ENCODE measurements at places on chromosomes 3 and 15.

DNA sequence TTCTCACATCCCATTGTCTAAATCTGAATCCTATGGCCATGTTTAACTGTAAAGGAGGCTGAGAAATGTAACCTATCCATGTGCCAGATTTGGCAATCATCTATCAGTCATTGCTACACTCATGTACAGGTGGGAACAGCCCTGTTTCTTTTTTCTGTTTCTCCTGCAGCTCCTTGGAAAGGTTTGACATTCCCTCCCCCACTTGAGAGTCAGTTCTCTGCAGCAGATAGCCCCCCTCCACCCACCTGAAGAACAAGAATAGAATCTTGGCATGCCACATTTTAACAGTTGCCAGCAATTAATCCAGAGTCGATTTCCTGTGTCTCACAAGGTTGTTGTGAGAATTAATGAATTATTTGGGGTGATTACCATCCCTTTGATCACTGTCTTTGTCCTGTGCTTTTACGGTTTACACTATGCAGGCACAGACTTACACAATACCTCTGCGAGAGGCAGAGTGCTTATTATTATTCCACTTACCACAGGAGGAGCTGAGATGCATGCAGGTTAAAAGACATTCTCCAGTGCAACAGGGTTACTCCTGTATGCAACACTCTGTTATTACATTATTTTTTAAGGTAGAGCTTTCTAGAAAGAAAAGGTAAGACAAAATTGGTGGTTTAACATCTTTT is 351.0 kb upstream of the THRB start:
- no peaks in the 10 kb centered on the region for H3K4me1 ChIP-seq
- H3K27ac ChIP-seq = no peak overlapping the region
- H3K36me3 ChIP-seq = no peaks in the 10 kb centered on the region
- H3K4me3 ChIP-seq = no peak overlapping the region
- DNase-seq = no peak

DNA sequence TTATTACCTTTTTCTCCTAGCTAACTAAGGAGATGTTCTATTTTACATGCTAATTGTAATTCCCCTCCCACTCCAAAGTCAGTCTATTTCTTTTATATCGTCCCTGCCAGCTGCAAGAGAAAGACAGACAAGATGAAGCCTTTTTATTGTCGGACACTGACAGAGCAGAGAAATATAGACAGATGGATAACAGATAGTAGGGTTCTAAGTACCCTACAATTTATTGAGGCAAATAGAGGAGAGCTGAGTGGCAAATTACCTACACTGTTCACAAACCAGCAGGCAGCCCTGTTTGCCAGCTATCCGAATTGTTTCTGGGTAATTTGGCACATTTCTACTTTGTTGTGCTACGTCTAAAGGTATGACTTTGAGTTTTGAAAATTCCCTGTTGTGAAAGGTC is 392.3 kb upstream of the ZNF717 start:
- no peak for DNase-seq
- no peaks in the 10 kb centered on the region for H3K4me1 ChIP-seq
- peaks cover 2% of the 10 kb centered on the region for H3K27me3 ChIP-seq
- H3K27ac ChIP-seq = no peak overlapping the region

GRCh38 chr3:72694398-72694797 is 153.8 kb downstream of the SHQ1 start:
- peaks cover 5% of the 10 kb centered on the region for H3K27me3 ChIP-seq
- no peaks in the 10 kb centered on the region for H3K36me3 ChIP-seq
- H3K27ac ChIP-seq = no peak overlapping the region
- H3K4me1 ChIP-seq = no peaks in the 10 kb centered on the region
- H3K4me3 ChIP-seq = no peak overlapping the region

GRCh38 chr15:62306851-62307504 is 141.9 kb upstream of the C2CD4B start:
- H3K4me1 ChIP-seq = no peaks in the 10 kb centered on the region
- H3K27me3 ChIP-seq = peaks cover 6% of the 10 kb centered on the region
- no peak overlapping the region for H3K4me3 ChIP-seq
- no peaks in the 10 kb centered on the region for H3K36me3 ChIP-seq
- DNase-seq = peak; percentile 1
- no peak overlapping the region for H3K27ac ChIP-seq

GRCh38 chr15:92112180-92112579 is 258.7 kb downstream of the SLCO3A1 start:
- H3K27me3 ChIP-seq = peaks cover 1% of the 10 kb centered on the region
- no peak overlapping the region for H3K4me3 ChIP-seq
- peaks cover 6% of the 10 kb centered on the region for H3K36me3 ChIP-seq

GRCh38 chr3:26624209-26624765 is 1.7 kb downstream of the LRRC3B start:
- no peak overlapping the region for H3K4me3 ChIP-seq
- H3K27me3 ChIP-seq = peaks cover 17% of the 10 kb centered on the region
- H3K27ac ChIP-seq = no peak overlapping the region
- H3K36me3 ChIP-seq = no peaks in the 10 kb centered on the region
- no peaks in the 10 kb centered on the region for H3K4me1 ChIP-seq
- no peak for DNase-seq

GRCh38 chr3:136562026-136562425 is 190.2 kb downstream of the STAG1 start:
- H3K4me1 ChIP-seq = peaks cover 19% of the 10 kb centered on the region
- DNase-seq = no peak
- no peaks in the 10 kb centered on the region for H3K27me3 ChIP-seq
- H3K4me3 ChIP-seq = no peak overlapping the region
- peak overlapping the region; percentile 47 for H3K27ac ChIP-seq

GRCh38 chr3:54863786-54864185 is 64.1 kb downstream of the LRTM1 start:
- no peaks in the 10 kb centered on the region for H3K36me3 ChIP-seq
- H3K4me3 ChIP-seq = no peak overlapping the region
- H3K27me3 ChIP-seq = no peaks in the 10 kb centered on the region
- no peak overlapping the region for H3K27ac ChIP-seq

DNA sequence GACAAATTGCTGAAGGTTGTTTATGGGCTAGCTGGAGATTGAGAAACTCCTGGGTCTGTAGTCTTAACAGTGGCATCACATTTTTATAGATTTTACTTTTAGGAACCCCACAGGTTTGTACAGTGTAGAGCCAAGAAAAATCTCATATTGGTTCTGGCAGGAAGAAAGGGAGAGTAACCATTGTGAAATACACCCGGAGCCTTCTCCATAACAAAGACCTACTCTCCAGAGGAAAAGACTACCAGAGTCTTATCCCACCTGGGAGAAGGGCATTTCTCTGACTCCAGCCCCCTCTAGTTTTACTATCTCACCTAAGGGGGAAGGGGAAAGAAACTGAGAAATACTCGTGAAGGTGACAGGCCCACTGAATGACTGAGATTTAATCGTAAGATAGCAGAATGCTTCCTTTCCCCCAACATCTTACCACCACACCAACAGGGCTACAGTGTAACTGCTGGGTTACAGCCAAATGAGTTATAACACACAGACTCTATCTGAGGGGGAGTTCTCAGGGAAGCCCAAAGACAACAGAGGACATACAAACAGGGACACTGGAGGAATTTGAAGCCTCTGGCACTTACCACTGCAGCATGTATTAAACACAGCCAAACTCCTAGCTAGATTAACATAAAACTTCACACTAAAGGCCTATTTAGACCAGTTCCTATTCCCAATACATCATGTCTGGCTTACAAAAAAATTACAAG is 56.1 kb downstream of the SYN2 start:
- no peak for DNase-seq
- H3K4me3 ChIP-seq = no peak overlapping the region
- H3K36me3 ChIP-seq = no peaks in the 10 kb centered on the region
- peaks cover 9% of the 10 kb centered on the region for H3K27me3 ChIP-seq
- H3K4me1 ChIP-seq = no peaks in the 10 kb centered on the region

DNA sequence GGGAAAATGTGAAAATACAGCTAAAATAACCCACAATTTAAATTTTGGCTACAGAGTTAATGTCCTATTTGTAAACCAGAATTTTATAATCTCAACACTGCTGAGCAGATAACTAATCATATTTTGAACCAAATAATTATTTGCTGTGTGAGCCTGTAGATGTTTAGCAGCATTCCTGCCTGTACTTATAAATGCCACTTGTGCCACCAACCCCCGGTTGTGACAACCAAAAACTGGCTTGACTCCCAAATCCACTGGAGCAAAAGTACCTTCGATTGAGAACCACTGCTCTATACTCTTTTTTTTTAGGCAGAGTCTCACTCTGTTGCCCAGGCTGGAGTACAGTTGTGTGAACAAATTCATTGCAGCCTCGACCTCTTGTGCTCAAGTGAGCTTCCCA is 78.5 kb downstream of the CNTN6 start:
- no peak overlapping the region for H3K27ac ChIP-seq
- H3K4me1 ChIP-seq = no peaks in the 10 kb centered on the region
- peaks cover 4% of the 10 kb centered on the region for H3K36me3 ChIP-seq
- no peak overlapping the region for H3K4me3 ChIP-seq
- no peak for DNase-seq

DNA sequence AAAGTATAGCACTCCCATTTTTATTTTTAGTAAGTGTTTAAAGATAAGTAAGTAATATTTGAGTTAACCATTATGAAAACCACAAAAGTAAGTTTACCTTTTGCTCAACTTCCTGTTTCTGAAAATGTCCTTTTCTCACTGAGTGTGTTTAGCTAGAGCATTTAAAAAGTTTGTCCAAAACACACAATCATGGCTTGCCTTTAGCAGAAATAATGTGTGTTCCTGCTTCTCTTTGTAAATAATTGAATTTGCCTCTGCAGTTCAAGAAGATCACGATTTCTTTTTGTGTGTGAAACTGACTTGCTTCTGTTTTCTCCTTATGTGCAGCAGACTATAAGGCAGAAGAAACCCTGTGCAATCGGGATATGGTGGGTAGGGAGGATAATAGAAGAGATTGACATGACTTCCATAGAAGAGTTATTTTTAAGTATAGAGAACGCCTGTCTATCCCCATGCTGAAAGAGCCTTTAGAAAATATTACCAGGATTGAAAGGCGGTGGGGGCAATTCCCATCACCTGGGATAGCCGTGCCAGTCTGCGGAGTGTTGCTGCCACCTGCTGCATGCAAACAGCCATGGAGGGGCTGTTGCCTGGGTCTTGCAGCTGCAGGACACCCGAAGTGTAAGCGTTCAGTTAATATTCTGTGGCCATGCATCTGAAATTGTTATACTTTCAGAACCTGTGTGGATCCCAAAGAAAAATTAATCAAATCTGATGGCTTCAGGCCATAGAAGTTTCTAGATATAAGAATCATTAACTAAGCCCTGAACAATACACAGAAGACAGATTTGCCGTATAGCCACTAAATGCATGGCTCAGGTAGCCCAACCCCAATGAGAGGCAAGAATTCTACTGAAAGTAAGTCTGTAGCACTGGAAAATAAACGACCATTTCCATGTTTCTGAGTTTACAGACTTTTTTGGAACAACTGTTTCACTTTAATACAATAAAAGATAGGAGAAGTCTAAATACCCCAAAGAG is 2.4 kb upstream of the CD96 start:
- peaks cover 6% of the 10 kb centered on the region for H3K27me3 ChIP-seq
- H3K36me3 ChIP-seq = no peaks in the 10 kb centered on the region
- H3K27ac ChIP-seq = no peak overlapping the region
- DNase-seq = peak; percentile 58
- no peaks in the 10 kb centered on the region for H3K4me1 ChIP-seq

GRCh38 chr3:25424614-25425013 is 3.4 kb upstream of the RARB start:
- no peak overlapping the region for H3K27ac ChIP-seq
- H3K4me3 ChIP-seq = no peak overlapping the region

DNA sequence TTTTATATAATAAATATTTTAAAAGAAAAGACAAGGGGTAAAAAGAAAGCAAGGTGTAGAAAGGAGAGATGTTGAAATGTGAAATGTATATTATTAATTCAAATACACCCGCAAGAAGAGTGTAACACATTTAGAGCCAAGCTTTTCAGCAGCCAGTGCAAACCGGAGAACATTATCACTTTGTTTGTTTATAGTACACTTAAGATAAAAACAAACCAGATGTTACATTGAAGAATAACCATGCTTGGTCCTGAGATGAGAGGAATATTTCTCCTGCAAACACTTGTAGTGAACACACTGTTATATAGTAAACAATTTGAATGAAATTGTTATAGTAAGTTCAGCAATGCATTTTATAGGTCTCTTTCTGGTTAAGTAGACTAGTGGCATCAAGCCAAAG is 1441.5 kb downstream of the OTOL1 start:
- H3K4me3 ChIP-seq = no peak overlapping the region
- H3K36me3 ChIP-seq = no peaks in the 10 kb centered on the region
- no peak for DNase-seq
- H3K27ac ChIP-seq = no peak overlapping the region
- no peaks in the 10 kb centered on the region for H3K27me3 ChIP-seq

GRCh38 chr3:4972652-4973643 is 6.3 kb upstream of the BHLHE40 start:
- DNase-seq = no peak
- H3K36me3 ChIP-seq = peaks cover 21% of the 10 kb centered on the region
- H3K27me3 ChIP-seq = peaks cover 13% of the 10 kb centered on the region
- peaks cover 39% of the 10 kb centered on the region for H3K4me1 ChIP-seq

- no peaks in the 10 kb centered on the region for H3K4me1 ChIP-seq
- no peaks in the 10 kb centered on the region for H3K27me3 ChIP-seq
- no peak overlapping the region for H3K4me3 ChIP-seq
- no peak overlapping the region for H3K27ac ChIP-seq
These were observed 48.4 kb upstream of the IP6K2 start for GRCh38 chr3:48765376-48765775.

GRCh38 chr3:185253645-185254410 is at the start of gene EHHADH:
EHHADH (minus strand) TSS chr3:185254049; CDS start chr3:185254022, 27 bp downstream.
- peaks cover 6% of the 10 kb centered on the region for H3K27me3 ChIP-seq
- peaks cover 4% of the 10 kb centered on the region for H3K36me3 ChIP-seq
- peak within 1 kb of the TSS; percentile 77 for H3K4me3 ChIP-seq
- peak; percentile 44 for DNase-seq
- no peak within 1 kb of the TSS for H3K27ac ChIP-seq
- H3K4me1 ChIP-seq = peaks cover 6% of the 10 kb centered on the region

DNA sequence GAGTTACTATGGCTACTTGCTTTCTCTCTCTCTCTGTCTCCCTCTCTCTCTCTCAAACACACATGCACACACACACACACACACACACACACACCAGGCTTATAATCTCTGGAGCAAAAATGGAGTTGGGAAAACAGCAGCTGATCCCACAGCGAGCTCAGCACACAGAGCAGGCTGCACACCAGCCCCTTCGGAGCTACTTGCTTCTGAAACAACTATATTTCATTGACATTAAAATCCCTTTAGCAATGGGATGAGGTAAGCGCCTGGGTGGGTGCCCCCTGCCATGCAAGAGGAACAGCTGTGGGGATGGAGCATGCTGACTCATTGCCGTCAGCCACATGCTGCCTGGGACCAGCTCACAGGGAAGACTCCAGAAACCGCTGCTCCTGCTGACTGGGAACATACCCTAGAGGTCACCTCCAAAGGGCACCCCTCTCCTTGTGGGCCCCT is 45.7 kb downstream of the B3GNT5 start:
- H3K27ac ChIP-seq = no peak overlapping the region
- H3K27me3 ChIP-seq = no peaks in the 10 kb centered on the region
- DNase-seq = no peak
- peaks cover 8% of the 10 kb centered on the region for H3K4me1 ChIP-seq
- H3K4me3 ChIP-seq = no peak overlapping the region
- peaks cover 3% of the 10 kb centered on the region for H3K36me3 ChIP-seq

DNA sequence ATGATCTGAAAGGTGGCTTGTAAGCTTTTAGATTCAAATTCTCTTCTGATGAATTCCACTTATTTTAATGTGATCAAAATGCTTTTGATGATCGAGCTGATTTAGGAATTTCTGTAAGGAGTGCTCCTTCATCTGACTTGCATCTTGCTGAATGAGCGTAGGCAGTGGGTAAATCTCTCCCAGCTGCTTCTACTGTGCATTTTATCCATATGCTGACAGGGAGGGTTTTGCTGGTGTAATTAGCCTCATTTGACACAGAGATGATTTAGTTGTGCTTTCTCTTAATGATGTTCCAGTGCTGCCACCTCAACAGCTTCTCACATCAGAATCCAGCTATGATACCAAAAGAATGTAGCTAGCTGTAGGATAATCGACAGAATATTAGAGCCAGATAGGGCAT is 3.8 kb upstream of the LMOD3 start:
- peaks cover 6% of the 10 kb centered on the region for H3K27me3 ChIP-seq
- H3K36me3 ChIP-seq = no peaks in the 10 kb centered on the region
- DNase-seq = no peak
- no peak overlapping the region for H3K4me3 ChIP-seq

All from immature natural killer cell (primary cell).